ENCODE measurements at places on chromosomes 4 and X. TPM values are rescaled to one million over a fixed set of nuclear protein-coding genes. Genes with fewer than 3 reads are reported as not detected.

TMEM150C gene
- total RNA-seq = 11.6 TPM

TLR6 gene
- total RNA-seq = 2.9 TPM

ARHGAP24 gene
- total RNA-seq = 78.8 TPM

OTUD6A gene
- total RNA-seq = not detected

MAGEB1 gene
- total RNA-seq = not detected

NXF2 gene
- not detected for total RNA-seq

AREG gene
- 28.7 TPM for total RNA-seq

MMRN1 gene
- 16.5 TPM for total RNA-seq

RRH gene
- total RNA-seq = not detected

TNMD gene
- 19.6 TPM for total RNA-seq

Measured in skin of body (tissue), 3 donors.